ENCODE measurements at places on chromosomes 1 and 21.

- no peak for DNase-seq
Measured at GRCh38 chr1:229437443-229437842, 3.5 kb upstream of the ACTA1 start.

DNA sequence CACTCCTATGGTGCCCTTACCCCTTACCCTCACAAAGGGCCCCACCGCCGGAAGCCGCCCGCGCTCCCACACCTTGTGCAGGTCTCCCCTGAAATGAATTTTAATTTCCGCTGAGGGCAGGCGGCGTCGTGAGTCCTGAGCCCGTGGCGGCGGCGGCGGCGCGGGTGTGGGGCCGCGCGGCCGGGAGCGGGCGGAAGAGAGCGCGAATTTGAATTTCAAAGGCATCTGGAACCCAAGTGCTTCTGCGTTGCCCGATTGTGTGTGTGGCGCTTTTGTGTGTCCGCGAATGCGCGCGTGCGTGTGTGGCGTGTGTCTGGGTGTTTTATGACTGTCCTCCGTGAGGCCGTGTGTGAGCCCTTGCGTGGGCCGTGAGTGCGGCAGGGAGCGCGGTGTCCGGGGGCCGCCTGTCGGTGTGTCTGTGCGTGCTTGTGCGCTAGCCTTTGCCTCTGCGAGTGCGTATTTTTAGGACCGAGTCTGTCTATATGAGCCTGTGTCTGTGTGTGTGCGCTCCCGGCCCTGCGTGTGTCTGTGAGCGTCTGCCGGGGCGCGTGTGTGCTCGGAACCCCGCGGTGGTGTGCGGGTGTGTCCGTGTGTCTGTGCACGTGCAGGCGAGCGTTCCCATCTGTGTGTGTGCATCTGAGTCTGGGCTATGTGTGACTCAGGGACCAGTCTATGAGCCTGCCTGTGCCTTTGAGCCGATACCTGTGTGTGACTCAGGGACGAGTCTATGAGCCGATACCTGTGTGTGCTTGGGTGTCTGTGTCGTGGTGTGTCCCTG is 7.9 kb upstream of the ADGRB2 start:
- DNase-seq, result no peak

- DNase-seq, result no peak
Measured at GRCh38 chr1:231923491-231924041, 297.0 kb downstream of the DISC1 start.

GRCh38 chr21:46423546-46424038 is 35.1 kb upstream of the DIP2A start:
- DNase-seq, result peak; percentile 45

DNA sequence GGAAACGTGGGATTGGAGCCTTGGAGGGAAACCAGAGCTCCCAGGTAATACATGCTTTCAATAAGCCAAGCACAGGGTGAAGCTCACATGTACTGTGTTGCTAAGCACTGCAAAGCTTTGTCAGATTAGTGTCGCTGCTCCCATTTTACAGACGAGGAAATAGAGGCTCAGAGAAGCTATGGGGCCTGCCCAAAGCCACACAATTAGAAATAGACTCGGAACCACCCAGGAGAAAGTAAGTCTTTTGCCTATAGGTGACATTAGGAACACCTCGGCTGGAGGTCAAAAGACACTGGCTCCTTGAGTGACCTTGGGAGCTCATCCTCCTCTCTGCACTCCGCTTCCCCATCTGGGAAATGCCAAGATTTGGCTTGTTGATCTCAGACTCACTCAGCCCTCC is 175.6 kb upstream of the ZC3H12A start:
- no peak for DNase-seq

DNA sequence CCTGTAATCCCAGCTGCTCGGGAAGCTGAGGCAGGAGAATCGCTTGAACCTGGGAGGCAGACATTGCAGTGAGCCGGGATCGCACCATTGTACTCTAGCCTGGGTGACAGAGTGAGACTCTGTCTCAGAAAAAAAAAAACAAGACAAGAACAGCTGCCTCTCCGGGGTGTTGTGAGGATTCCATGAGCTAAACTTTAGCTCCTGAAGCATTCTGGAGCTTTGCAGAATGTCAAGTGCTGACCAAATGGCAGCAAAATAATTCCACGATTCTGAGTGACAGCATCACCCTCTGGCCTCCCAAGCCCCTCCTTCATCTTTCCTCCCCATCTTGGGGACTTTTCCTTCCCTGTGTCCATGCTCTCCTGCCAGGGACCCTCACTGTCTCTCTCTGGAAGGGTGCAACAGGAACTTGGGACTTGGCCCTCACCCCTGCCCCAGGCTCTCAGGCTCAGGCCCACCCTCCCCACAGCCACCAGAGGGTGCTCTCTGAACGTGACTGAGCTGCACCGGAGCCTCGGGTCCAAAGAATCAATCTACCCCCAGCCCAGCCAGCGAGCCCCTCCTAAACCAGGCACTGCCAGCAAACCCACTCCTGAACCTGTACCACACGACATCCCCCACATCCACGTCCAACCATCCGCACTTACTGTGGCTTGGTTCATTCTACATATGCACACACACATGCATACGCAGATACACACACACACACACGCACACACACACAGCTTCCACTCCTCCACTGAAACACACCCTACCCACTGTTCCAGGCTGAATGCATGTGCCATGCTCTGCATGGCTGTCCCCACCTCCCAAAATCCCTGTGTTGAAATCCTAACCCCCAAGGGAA is 45.7 kb downstream of the ACOT7 start:
- no peak for DNase-seq

DNA sequence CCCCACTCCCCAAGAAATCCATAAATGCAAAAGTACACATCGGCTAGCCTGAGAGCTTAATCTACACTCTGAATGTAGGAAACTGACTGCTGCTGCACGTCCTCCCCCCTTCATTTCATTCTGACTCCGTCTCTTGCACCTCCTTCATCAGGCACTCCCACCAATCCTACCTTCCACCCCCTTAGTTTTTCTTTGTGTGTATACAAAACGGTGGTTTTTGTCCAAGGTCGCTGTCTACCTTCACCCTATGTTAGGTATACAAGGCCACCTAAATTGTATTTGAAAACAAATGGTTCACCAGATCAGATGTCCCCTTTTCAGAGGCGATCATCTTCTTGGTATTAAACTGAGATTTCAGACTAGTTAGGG is 1.9 kb downstream of the WDR26 start:
- DNase-seq, result no peak

GRCh38 chr1:243230914-243231313 is 24.2 kb downstream of the CEP170 start:
- no peak for DNase-seq

- no peak for DNase-seq
Measured at GRCh38 chr21:15159382-15160020, 94.7 kb upstream of the NRIP1 start.
